ENCODE measurements at places on chromosomes 12 and 14.

DNA sequence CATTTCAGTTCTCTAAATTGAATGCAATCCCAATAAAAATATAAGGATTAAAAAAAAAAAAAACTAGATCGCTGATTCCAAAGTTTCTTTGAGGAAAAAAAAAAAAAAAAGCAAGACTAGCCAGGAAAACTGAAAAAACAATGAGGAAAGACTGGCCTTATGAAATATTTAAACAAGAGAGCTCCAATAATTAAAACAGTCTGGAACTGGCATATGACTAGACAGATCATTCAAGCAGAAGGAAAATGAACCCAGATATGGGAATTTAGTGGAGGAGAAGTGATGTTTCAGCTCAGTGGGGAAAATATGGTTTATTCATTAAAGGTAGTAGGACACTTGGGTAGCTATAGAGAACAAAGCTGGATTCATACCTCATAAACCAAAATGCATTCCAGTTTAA, 42.0 kb upstream of the TBC1D15 start:
- no peak for DNase-seq

DNA sequence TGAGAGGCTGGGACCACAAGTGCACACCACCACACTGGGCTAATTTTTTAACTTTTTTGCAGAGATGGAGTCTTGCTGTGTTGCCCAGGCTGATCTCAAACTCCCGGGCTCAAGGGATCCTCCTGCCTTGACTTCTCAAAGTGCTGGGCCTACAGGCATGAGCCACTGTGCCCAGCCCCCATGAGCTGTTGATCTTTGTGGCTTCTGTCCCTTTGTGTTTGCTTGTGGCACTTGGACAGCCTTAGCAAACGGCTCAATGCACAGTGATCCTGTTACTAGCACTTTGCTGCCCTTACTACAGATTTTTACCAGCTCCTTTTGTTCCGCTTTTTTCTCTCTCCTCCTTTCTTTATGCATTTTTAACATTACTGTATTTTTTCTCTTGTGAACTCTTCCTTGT, 25.3 kb upstream of the EVL start:
- no peak for DNase-seq

- DNase-seq: no peak
Observed at GRCh38 chr12:29208060-29208459, 59.0 kb downstream of the FAR2 start.

DNA sequence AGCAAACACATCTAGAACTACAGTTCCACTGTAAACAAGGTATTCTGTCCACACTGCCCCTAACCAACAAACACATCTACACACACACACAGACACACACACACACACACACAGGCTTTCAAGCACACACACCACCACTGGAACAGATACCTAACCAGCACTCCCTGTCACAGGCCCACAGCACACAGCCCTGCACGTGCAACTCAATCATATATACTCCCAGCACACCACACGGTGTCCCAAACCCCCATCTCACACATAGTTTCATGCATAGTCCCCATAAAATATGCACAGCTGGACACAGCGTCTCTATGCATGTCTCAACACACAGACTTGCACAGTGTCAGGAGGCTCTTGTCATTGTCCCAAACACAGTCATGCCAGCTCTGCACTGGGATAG, 27.6 kb downstream of the KRT8 start:
- DNase-seq: no peak

- DNase-seq: no peak
Observed at GRCh38 chr14:80923368-80923767, 18.2 kb downstream of the CEP128 start.

- no peak for DNase-seq
Observed at GRCh38 chr12:89861086-89861485, 152.4 kb upstream of the ATP2B1 start.

DNA sequence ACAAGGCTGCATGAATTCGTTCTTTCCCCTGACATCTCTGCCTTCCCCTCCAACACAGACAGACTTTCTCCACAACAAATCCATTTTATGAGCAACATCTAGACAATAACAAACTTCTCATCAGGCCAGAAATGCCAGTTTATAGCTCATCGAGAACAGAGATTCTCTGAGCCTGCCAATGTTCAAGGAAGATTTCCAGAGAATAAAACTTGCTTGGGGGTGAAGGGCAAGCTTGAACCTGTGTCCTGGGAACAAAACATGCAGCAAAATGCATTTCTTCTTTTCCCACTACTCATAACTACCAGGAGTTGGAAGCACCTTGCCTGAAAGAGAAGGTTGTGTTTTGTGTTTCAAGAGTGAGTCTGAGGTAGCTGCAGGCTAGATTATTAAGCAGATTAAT, 6.8 kb downstream of the MAP1LC3B2 start:
- no peak for DNase-seq

- no peak for DNase-seq
Observed at GRCh38 chr12:106063826-106064720, 74.7 kb downstream of the NUAK1 start.

DNA sequence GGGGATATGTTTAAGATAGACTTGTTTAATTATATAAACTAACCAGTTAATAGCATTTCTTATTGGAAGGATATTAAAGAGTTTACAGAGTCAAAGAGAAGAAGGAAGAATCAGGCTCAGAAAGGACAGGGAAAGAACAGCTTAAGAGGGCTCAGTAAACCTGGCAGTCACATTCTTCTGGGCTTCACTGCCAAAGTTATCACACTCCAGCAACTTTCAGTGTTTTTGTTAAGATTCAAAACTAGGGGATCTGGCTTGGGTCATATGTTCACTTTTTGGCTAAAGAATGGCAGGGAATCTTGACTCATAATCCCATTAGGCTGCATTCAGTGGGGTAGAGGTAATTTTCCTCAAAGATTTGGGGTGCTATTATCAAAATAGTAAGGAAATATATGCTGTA, 312.3 kb downstream of the RAD51B start:
- DNase-seq: no peak

All from activated CD8-positive, alpha-beta memory T cell treated with anti-CD3 and anti-CD28 coated beads for 1 hour (primary cell).